Omental fat pad (tissue), 4 donors: ENCODE measurements at places on chromosomes 2 and 18. TPM values are rescaled to one million over a fixed set of nuclear protein-coding genes. Genes with fewer than 3 reads are reported as not detected.

ITGA6 gene
- total RNA-seq: 95.6 TPM

HYCC2 gene
- 19.2 TPM for total RNA-seq

- DNase-seq: no peak
Measured at GRCh38 chr2:110099038-110099425, 16.6 kb downstream of the MALL start.

DNA sequence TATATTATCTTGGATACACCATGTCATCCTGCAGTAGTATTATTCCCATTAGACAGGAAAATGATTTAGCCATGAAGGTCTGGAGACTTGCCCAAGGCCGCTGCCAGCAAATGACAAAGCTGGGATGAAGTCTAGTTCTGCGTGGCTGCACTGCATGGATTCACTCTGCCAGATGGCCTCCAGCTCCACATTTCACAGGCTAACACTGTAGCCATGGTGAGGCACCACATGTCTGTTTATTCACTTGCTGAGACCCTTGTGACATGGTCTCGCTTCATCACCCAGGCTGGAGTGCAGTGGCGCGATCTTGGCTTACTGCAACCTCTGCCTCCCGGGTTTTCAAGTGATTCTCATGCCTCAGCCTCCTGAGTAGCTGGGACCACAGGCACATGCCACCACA is 31.5 kb upstream of the SCG2 start:
- no peak for DNase-seq
